Hindlimb muscle (tissue), 1 donor: ENCODE measurements at places on chromosomes 4 and X. TPM values are rescaled to one million over a fixed set of nuclear protein-coding genes. Genes with fewer than 3 reads are reported as not detected.

DNA sequence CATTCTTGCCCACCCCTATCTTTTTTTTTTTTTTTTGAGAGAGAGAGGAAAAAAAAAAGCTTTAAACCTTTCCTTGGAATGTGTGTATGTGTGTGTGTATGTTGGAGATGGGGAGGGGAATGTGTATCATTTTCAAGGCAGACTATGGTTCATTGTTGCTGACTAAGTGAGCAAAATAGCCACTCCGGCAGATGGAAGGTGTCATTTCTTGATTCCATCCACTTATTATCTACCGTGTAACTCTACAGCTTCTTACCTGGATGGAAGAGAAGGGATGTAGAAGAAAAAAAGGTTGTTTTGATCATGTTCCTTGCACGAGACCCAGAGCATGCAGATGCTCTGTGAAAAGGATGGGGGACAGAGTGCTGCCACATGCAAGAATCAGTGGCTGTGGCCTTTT is 5.9 kb upstream of the GK2 start:
- DNase-seq, result no peak

GRCh38 chr4:67546971-67547370 is 1.7 kb upstream of the CENPC start:
- no peak for DNase-seq

GRCh38 chr4:119865389-119865788 is 201.3 kb downstream of the MAD2L1 start:
- peak; percentile 19 for DNase-seq

DNA sequence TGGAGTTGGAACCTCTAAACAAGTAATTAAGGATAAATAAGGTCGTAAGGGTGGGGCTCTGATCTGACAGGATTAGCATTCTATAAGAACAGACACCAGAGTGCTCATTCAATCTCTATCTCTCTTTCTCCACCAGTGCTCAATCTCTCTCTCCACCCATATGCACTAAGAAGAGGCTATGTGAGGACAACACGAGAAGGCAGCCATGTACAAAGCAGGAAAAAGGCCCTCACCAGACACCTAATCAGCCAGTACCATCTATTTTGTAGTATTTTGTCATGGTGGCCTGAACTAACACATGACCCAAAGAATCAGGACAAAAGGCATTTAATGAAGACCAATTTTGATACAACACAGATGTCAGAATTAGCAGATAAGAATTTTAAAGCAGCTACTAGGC is 16.8 kb downstream of the RFC1 start:
- DNase-seq, result no peak

- DNase-seq, result no peak
Measured at GRCh38 chr4:92091335-92091734, 212.4 kb upstream of the GRID2 start.

GRCh38 chr4:17786567-17786966 is 5.1 kb upstream of the FAM184B start:
- no peak for DNase-seq

DNA sequence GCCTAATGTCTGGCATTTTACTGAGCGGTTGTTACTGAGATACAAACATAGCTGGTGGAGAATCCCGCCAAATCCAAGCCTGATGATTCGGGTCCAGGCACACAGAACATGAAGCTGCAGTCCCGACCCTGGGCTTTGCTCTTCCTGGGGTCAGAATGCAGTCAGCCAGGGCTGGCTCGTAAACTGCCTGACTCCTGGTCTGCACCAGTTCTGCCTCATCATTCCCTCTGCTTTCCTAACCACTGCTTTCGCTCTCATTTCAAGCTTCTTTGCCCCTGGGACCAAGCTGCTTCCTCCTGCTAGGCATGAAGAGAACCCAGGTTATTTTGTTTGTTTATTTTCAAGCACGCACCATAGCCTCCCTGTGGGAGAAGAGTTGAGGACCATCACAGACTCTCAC is 39.3 kb downstream of the GATB start:
- peak; percentile 17 for DNase-seq

- DNase-seq, result peak; percentile 74
Measured at GRCh38 chrX:136065044-136065671, 79.9 kb downstream of the SLC9A6 start.

- no peak for DNase-seq
Measured at GRCh38 chrX:139506333-139506732, 24.2 kb upstream of the F9 start.

DNA sequence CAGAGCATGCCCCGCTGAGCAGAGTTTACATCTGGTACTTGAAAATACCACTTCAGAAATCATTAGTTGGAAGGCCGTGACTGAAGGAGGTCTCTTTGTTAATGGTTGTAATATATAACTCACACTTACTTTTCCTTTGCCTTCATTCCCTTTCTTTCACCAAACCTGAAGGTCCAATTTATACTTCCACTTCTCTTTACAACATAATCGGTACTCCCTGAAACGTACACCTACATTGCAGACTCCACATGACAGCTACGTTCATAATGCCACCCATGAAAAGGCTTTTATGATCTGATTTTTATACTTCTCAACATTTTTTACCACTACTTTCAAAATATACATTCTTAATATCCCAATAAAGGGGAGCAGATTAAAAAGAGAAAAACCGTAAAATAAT is 298.7 kb downstream of the C4orf33 start:
- no peak for DNase-seq

DNA sequence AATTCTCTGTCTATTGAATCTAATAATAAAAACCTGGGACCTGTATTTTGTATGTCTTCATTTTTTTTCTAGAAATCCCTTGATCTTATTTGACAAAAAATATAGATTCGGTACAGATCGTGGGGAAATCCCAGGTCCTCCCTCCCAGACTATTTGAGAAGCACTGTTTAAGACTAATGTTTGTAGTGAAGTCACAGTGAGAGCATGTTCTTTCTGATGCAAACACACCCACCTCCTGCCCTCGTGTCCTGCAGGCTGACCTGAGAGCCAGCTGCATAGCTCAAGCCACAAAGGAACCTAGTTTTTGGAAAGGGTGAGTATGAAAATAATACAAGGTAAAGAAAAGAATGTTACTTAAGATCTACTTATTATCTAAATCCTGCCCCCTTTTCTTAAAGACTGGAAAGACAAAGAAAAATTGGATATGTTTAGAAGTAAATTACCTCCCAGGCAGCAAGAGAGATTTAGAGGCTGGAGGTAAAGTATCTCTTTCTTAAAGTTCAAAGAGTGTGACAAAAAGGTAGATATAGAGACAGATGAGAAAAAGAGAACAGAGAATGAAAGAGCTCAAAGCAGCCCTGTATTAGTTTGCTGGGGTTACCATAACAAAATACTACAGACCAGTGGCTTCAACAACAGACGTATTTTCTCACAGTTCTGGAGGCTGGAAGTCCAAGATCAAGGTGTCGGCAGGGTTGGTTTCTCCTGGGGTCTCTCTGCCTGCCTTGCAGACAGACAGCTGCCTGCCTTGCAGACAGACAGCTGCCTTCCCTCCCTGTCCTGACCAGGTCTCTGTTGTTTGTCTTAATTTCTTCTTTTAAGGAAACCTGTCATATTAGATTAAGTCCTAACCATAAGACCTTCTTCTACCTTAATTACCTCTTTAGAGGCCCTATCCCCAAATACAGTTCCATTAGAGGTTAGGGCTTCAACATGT is 20.4 kb upstream of the DCTD start:
- DNase-seq, result no peak

DNA sequence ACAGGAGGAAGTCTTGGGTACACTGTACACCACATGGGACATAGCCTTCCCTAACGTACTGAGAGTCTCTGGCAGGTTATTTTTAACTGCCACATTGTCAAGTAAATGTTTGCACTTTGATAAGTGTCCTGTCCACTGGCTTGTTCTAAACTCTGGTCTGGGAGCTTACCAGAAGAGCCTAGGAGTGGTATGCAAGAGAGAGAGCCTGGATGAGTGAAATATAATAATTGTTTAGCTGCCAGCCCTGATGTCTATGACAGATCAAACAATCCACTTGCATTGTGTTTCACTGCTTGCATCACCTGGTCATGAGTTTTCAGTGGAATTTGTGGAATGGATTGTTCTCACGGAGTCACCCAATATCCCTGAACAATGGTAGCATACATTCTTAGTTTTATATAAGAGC is 91.6 kb downstream of the SHROOM3 start:
- DNase-seq, result no peak

GRCh38 chr4:181301735-181302710 is 941.2 kb upstream of the TENM3 start:
- no peak for DNase-seq

The SGMS2 gene
- polyA plus RNA-seq, result 8.0 TPM

DNA sequence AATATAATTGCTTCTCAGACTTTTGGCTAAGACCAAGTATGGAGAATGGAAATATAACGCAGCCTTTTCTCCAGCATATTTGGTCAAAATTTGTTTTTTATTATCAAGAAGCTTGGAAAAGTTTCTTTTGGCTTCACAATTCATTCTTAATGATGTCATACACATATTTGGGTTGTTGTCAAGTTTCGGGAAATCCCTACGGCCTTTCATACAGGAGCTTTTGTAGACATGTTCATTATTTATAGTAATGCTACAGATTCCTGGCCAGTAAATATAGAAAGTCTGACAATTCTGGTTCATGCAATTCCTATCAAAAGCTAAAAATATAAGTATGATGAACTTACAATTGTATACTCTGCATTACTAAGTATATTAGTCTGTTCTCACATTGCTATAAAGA is 112.9 kb downstream of the IRF2 start:
- no peak for DNase-seq

- no peak for DNase-seq
Measured at GRCh38 chrX:37887347-37887746, 40.0 kb upstream of the DYNLT3 start.

DNA sequence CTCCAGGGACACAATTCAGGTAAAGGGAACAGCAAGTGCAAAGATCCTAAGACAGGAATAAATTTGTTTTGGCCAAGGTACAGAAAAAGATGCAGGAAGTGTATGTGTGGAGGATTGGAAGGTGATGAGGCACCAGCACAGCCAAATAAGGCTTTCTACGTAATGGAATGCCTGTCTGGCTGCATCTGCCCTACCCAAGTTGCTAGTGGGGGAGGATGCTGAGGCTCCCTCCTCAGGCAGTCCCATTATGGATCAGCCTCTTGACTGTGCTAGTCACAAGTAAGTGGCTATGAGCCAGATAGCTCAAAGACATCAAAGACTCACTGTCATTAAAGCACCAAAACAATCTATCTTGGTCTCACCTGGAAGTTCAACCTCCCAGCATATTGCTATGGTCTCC is 300.9 kb upstream of the FAT4 start:
- DNase-seq, result no peak

The GPRASP1 gene
- polyA plus RNA-seq, result 9.8 TPM

The TRIML2 gene
- polyA plus RNA-seq, result not detected

DNA sequence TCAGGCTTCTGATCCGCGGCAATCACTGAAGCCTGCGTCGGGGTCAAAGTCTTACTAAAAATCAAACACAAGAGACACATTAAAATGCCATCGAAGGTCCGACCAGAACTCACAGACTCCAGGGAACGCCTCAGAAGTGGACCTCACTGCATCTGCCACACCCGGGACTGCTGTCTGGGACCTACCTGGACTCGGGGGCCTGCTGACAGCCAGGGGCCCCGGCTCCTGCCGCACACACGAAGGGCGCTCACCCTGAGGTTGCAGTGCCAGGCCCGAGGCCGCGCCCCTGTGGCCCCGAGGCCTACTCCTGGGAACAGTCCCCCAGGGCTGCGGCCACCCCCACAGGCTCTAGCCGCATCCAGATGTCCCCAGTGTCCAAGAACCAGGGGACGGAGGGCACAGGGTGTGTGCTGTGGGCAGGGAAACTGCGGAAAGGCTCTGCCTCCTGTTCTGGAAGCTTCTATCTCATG is 7.4 kb downstream of the CTBP1 start:
- no peak for DNase-seq

The SHROOM2 gene
- 1.2 TPM for polyA plus RNA-seq

The GPR82 gene
- polyA plus RNA-seq, result 0.13 TPM

DNA sequence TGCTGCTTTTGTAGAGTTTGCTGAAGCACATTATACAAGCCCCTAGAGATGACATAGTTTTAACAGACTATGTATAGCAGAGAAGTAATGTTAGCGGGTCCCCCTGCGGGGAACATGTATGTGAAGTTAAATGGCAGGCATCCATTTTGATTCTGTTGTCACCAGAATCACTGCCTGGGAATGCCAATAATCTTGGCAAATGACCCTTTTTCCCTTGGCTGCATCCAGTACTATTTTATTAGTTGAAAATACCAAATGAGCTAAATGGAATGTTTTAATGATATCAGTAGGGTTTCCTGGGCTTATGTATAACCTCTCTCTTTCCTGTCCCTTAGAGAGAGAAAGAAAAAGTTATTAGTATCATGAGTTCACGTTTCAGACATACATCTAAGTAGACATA is 93.6 kb downstream of the LIMCH1 start:
- DNase-seq, result peak; percentile 43

- no peak for DNase-seq
Measured at GRCh38 chrX:8848441-8848840, 47.3 kb upstream of the FAM9A start.

The GC gene
- not detected for polyA plus RNA-seq

GRCh38 chrX:85223359-85223758 is 20.2 kb downstream of the SATL1 start:
- DNase-seq, result no peak

GRCh38 chr4:23614284-23614892 is 275.5 kb downstream of the PPARGC1A start:
- no peak for DNase-seq

GRCh38 chrX:123392921-123393320 is 208.8 kb downstream of the GRIA3 start:
- no peak for DNase-seq

DNA sequence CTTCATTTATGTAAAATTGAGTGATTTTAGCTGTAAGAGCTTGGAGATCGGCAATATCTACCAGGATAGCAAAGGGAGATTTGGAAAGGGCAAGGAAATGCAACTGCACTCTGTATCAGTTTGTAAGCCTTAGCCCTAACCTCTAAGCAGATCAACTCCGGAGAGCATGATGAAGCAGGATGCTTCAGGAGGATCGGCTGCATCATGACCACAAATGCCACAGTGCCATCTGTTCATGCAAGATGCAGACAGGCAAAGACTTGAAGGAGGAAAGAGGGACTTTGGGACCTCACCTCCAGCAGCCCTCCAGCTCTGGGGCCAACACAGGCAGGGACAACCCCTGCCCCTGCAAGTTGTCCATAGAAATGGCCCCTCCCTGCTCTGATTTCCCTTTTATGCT is 377.6 kb upstream of the GATB start:
- no peak for DNase-seq

GRCh38 chr4:130479020-130479419 is 1383.1 kb downstream of the C4orf33 start:
- DNase-seq, result no peak

DNA sequence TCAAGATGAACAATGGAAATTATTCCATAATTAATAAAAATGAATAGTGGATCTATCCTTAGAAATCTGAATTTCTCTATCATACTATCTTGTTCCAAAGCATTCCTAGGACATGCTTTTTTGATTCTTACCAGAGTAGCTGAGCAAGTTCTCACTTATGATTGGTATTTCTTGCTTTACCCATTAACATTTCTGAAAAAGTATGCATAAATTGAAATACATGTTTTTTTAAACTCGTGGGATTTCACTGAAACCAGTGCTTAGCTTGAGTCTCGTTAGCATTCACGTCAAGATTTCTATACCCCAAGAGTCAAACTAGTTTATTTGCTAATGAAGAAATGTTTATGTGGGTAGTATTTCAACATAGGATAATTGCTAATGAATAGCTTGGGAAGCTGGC is 89.0 kb downstream of the ELOVL6 start:
- DNase-seq, result no peak

The METTL14 gene
- 28.7 TPM for polyA plus RNA-seq
